ENCODE measurements at places on chromosomes 2 and 18. TPM values are rescaled to one million over a fixed set of nuclear protein-coding genes. Genes with fewer than 3 reads are reported as not detected.

DNA sequence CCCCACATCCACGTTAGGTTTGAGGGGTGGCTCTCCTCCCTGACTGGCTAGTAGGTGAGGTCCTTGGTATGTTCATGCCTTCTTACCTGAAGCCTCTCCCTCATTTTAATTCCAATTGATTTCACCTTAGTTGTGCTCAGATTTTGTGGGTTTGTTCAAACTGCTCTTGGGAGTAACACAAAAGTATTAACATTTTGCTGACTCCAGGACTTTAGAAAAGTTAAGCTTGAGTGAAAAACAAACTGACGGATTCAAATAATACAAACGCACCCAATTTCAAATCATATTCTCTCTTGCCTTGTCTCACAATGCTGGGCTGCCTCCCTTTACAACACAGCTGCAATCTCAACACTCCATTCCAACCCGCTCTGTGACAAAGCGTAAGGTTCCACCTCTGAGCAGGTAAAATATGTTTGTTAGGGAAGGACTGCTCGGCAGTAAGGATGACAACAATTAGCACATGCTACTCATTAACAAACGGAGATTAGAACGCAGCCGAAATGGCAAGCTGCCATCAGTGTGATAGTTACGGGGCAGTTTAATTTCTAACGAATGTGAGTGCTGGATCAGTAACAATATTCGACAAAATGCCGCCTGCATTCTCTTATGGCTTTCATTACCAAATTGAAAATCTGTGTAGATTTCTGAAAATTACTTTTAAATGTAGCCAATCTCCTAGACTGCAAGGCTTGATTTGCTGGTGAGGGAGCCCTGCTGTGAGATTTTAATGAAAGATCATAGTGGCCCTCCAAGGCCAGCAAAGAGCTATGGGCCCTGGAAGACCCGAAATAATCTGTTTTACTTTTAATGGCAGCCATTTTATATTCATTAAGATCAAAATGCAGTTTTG, 730.6 kb upstream of the FANCL start:
- DNase-seq: no peak

DNA sequence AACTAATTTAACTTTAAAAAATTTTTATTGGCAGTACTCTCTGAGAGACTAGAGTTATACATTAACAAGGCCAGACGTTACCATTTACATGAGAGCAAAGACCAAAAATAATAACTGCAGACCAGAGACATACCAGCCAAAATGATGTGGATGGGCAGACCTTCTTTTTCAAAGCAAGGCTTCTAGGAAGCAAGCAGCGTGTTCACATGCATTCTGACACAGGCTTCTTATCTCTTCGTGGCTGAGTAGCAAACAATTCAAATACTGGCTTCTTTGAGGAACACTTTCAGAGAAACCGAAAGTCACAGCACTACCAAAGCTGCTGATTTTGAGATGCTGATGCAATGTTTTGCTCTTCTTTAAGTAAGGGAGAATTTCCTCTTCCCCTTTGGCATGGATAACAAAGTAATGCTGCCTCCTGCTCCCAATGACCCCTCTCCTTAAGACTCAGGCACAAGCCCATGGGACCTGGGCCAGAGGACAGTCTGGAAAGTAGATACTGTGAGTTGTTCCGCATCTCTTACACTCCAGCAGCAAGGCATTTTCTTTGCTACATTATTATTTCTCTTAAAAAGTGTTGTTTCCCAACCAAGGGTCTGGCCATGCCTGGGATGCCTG, 181.9 kb downstream of the MREG start:
- no peak for DNase-seq

DNA sequence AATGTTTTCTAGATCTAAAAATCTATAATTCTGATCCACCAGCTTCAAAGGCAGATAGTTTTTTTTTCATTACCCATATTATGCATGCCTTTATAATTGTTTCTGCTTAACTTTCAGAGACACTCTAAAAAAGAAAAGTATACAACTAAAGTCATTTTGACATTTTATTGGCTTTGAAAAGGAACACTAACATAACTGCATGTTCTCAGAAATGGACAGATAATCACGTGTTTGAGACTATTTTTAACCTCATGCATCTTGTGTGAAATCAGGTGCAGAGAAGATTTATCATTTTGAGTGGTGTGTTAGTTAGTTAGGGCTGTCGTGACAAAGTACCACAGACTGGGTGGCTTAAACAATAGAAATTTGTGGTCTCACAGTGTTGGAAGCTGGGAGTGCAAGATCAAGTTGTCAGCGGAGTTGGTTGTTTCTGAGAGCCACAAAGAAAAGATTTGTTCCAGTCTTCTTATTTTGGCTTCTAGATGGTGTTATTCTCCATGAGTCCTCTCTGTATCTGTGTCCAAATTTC, 841.4 kb upstream of the LRATD1 start:
- no peak for DNase-seq

GRCh38 chr18:74252039-74252395, 39.7 kb downstream of the CYB5A start:
- DNase-seq: no peak

GRCh38 chr18:24657444-24657842, 197.0 kb downstream of the HRH4 start:
- DNase-seq: no peak

DNA sequence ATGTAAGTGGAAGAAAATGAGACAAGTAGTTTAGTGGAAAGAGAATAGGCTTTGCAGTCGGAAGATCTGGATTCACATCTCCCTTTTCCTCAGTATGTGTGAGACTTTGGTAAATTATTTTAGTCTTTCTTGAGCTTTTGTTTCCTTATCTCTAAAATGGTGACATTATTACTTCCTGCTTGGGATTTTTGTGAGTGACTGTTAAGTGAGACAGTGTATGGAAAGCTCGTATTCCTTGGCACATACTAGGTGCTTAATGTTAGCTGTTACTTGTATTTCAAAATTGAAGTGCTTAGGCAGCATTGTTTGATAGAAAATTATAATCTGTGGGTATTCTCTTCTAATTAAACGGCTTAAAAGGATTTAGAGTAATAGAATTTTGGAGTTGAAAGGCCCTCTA, 2.0 kb downstream of the ZNF638 start:
- DNase-seq: no peak

GRCh38 chr18:77068321-77069312, 64.0 kb downstream of the MBP start:
- DNase-seq: no peak

DNA sequence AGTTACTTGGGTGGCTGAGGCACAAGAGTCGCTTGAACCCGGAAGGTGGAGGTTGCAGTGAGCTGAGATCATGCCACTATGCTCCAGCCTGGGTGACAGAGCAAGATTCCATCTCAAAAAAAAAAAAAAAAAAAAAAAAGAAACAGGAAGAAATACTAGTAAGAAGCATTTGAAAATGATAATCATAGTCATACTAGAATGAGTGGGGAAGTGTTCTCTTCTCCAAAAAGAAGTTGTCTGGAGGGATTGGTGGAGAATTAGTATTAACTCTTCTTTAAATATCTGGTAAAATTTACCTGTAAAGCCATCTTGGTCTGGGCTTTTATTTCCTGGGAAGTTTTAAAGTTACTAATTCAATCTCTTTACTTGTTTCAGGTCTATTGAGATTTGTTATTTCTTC, 131.8 kb downstream of the FAM210A start:
- DNase-seq: no peak

GRCh38 chr18:61851279-61851678, 41.5 kb downstream of the RNF152 start:
- no peak for DNase-seq

DNA sequence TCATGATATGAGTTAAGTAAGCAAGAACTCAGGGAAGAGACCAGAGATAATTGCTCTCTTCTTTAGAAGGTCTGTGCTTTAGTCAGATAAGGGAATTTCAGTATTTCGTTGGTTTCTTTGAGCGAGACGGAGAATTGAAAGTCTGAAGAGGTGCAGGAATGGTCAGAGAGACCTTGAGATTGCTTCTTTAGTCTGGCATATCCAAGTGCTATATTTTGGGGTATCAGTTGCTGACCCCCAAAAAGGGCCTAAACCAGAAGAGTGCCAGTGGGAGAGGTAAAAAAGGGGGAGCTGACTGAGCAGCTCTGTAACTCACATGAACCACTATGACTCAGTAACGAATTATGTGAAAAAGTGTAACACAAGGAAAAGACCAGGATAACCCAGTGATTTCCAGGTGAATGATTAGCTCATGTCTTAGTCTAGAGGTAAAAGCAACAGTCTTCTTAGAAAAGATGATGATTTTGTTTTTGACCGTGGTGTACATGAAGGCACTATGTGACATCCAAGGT, 932.9 kb downstream of the TDRD15 start:
- no peak for DNase-seq

DNA sequence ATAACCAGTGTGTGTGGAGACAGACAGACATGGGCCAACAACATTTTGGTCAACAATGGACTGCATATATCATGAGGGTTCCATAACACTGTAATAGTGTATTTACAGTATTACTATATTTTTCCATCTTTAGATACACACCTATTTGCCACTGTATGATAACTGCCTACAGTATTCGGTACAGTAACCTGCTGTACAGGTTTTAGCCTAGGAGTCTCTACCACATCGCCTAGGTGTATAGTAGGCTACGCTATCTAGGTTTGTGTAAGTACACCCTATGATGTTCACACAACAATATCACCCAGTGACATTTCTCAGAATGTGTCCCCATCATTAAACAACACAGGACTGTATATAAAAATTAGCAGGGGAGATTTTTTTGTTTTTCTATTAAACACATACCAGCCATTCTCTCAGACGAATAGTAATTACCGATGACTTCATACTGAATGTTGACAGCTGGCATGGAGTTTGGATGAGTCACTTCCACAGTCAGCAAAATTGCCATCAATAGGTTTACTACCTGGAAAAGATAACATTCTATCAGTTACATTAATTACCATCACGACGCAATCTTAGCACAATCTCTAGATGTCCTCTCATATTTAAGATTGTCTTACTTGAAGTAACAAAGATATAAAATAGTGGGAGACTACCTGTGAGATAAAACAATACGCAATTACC, 10.8 kb downstream of the LAPTM4A start:
- DNase-seq: peak; percentile 64

DNA sequence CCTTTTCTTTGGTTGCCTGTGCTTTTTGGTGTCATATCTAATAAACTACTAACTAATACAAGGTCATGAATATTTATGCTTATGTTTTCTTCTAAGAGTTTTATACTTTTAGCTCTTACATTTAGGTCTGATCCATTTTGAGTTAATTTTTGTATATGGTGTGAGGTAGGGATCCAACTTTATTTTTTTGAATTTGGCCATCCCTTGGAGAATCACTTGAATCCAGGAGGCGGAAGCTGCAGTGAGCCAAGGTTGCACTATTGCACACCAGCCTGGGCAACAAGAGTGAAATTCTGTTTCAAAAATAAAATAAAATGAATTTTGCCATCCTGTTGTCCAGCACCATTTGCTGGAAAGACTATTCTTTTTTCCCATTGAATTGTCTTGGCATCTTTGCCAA, 8.6 kb upstream of the HPCAL1 start:
- DNase-seq: no peak

- no peak for DNase-seq
These were observed 583.1 kb downstream of the XIRP2 start for GRCh38 chr2:167471332-167471731.

GRCh38 chr2:235541838-235542549, 48.2 kb downstream of the AGAP1 start:
- DNase-seq: no peak

DNA sequence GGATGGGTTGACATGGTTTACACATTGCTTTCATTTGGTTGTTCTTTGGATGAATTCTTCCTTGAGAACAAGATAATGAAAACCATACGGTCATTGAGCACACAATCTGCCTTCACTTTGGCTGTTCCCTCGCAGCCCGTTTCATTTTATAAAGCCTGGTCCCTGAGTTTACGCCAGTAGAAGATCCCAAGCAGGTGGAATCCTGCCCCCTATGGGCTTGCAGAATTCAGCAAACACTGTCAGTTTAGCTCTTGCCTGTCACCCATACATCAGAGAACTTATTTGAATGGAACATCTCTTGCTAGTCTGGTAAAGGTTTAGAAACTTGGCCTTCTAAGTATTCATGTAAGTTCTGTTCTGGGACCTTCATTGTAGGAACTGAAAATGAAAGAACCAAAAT, 666.4 kb upstream of the ZEB2 start:
- DNase-seq: no peak

DNA sequence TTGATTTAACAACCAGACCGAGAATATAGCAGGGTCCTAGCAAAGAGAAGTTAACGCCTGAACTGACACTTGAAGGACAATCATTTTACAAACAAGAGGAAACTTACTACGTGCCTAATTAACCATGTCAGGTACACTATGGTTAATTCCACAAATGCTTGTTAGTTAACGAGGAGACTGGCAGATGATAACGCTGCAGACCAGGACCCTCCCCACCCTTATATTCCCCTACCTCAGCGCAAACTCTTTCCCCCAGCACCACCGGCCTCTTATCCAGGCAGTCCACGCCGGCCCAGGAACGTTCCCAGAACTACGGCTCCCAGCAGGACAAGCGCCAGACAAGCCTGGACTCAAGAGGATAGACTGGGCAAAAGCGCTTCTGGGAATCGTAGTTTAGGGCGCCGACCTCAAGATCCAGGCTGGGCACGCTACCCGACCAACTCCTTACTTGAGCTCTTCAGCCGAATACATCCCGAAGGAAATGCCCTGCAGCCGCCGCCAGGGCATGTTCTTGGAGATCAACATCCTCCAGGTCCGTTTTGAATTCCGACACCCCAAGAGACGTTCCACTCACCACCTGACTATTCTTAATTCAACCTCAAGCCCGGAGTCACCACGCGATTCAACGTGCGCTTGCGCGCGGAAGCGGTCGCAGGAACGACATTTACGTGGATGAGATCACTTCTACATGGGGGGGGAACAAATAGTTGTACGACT, at the start of gene POLR1A:
Gene POLR1A (minus strand): TSS at position 635 of the 717 bp plus-strand sequence. CDS start 110 bp downstream, at position 525.
- peak; percentile 92 for DNase-seq

GRCh38 chr18:23553887-23554286, 32.4 kb downstream of the NPC1 start:
- no peak for DNase-seq

GRCh38 chr18:10322004-10322403, 132.4 kb upstream of the APCDD1 start:
- DNase-seq: no peak

- DNase-seq: no peak
These were observed 768.9 kb upstream of the CDH7 start for GRCh38 chr18:64981915-64982314.

Gene SESTD1
- 23.2 TPM for total RNA-seq

Gene YIPF4
- 21.3 TPM for total RNA-seq

Gene C1GALT1C1L
- total RNA-seq: 0.11 TPM

Gene TXNDC2
- not detected for total RNA-seq

Gene SIX3
- total RNA-seq: not detected

Gene NEUROD1
- not detected for total RNA-seq

Gene BCL11A
- total RNA-seq: 7.2 TPM

Gene LINC00305
- not detected for total RNA-seq

Gene CPO
- not detected for total RNA-seq

All from foreskin keratinocyte (primary cell).